ENCODE measurements at places on chromosomes 11 and 22.
A peak's percentile ranks its signal among the peaks of the same experiment; 100 is the strongest.

DNA sequence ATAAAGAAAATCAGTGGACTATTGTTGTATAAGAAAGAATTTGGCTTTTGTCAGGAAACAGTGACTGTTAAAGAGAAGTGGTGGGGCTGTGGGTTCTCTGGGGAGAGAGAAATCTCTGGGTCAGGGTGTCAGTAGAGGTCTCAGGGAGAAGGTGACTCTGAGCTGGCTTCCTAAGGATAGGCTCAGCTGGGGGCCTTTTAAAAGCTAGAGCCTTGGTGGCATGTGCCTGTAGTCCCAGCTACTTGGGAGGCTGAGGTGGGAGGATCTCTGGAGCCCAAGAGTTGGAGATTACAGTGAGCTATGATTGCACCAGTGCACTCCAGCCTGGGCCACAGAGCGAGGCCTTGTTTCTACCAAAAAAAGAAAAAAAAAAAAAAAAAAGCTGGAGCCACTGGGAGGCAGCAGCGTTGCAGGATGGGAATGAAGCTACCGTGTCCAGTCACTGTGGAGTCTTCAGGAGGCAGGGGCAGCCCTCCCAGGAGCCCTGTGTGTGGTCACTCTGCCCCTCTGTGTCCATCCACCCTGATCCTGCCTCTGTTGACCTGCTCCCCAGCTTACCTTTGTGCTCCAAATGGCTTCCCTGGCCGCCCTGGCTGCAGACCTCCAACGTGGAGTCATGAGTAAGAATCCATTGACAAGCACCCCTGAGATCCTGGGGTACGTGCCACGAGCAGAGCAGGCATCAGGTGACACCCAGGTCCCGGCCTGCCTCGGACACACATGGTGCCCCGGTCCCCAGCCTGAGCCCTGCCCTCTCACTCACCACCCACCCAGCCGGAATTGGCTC is 5.4 kb upstream of the MIF start:
- ATAC-seq: no peak
- H3K4me3 ChIP-seq: no peak overlapping the region
- H3K36me3 ChIP-seq: peaks cover 11% of the 10 kb centered on the region
- peaks cover 13% of the 10 kb centered on the region for H3K4me1 ChIP-seq
- no peak overlapping the region for H3K27ac ChIP-seq

DNA sequence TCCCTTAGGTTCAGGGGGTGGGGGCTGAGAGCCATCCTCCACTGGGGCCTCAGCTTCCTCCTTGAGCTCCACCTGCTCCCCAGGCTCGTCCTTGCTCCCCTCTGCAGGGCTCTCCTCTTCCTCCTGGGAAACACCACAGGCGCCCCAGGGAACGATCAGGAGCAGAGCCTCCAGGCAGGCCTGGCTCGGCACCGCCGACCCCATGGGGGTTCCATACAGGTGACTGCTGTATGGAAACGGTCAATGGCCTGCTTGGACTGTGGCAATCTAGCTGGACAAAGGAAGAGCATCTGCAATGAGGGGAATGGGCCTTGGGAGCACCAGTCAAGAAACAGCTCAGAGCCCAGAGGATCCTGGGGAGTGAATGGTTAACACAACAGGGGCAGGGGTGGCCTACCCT is 7.9 kb downstream of the HYOU1 start:
- peaks cover 88% of the 10 kb centered on the region for H3K36me3 ChIP-seq
- no peaks in the 10 kb centered on the region for H3K27me3 ChIP-seq
- no peak overlapping the region for H3K4me3 ChIP-seq
- H3K4me1 ChIP-seq: peaks cover 39% of the 10 kb centered on the region
- H3K27ac ChIP-seq: no peak overlapping the region
- ATAC-seq: no peak

- no peaks in the 10 kb centered on the region for H3K36me3 ChIP-seq
- H3K4me1 ChIP-seq: no peaks in the 10 kb centered on the region
- no peak overlapping the region for H3K27ac ChIP-seq
- H3K4me3 ChIP-seq: no peak overlapping the region
- no peak for ATAC-seq
Observed at GRCh38 chr11:35524780-35525179, 636 bp downstream of the PAMR1 start.

GRCh38 chr11:58923300-58923788 is 15.9 kb upstream of the GLYATL1 start:
- peak overlapping the region; percentile 38 for H3K27ac ChIP-seq
- H3K4me3 ChIP-seq: no peak overlapping the region
- H3K27me3 ChIP-seq: peaks cover 15% of the 10 kb centered on the region
- peaks cover 24% of the 10 kb centered on the region for H3K4me1 ChIP-seq
- ATAC-seq: peak; percentile 72

- peaks cover 19% of the 10 kb centered on the region for H3K27me3 ChIP-seq
- H3K4me3 ChIP-seq: no peak overlapping the region
- H3K27ac ChIP-seq: no peak overlapping the region
- ATAC-seq: no peak
Observed at GRCh38 chr11:123173040-123173855, 21.8 kb downstream of the CLMP start.

GRCh38 chr22:47325249-47325648 is 562.8 kb downstream of the TBC1D22A start:
- H3K4me3 ChIP-seq: no peak overlapping the region
- H3K36me3 ChIP-seq: no peaks in the 10 kb centered on the region
- no peak overlapping the region for H3K27ac ChIP-seq
- peaks cover 16% of the 10 kb centered on the region for H3K27me3 ChIP-seq

DNA sequence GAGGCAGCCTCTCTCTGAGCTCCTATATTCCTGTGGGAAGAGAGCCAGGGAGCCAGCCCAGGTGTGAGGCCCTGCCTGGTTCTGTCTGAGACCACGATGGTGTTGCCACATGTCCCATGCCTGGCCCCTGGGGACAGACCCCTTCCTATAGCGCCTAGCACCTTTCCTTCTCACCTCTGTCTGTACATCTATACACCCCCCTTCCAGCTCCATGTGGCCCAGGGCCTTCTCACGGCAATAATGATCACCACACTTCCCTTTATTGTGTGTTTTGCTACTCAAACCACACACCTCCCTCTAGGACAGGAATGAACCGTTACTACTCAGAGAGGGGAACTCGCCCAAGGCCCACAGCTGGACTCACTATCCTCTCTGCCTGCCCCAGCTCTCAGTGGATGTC is 12.8 kb downstream of the CD82 start:
- H3K27ac ChIP-seq: peak overlapping the region; percentile 84
- ATAC-seq: peak; percentile 82
- peaks cover 78% of the 10 kb centered on the region for H3K36me3 ChIP-seq
- H3K4me1 ChIP-seq: peaks cover 96% of the 10 kb centered on the region

- H3K27me3 ChIP-seq: no peaks in the 10 kb centered on the region
- H3K4me3 ChIP-seq: peak overlapping the region; percentile 68
- peaks cover 59% of the 10 kb centered on the region for H3K4me1 ChIP-seq
- ATAC-seq: no peak
- peak overlapping the region; percentile 89 for H3K27ac ChIP-seq
Observed at GRCh38 chr22:42772647-42773046, 52.0 kb upstream of the A4GALT start.

DNA sequence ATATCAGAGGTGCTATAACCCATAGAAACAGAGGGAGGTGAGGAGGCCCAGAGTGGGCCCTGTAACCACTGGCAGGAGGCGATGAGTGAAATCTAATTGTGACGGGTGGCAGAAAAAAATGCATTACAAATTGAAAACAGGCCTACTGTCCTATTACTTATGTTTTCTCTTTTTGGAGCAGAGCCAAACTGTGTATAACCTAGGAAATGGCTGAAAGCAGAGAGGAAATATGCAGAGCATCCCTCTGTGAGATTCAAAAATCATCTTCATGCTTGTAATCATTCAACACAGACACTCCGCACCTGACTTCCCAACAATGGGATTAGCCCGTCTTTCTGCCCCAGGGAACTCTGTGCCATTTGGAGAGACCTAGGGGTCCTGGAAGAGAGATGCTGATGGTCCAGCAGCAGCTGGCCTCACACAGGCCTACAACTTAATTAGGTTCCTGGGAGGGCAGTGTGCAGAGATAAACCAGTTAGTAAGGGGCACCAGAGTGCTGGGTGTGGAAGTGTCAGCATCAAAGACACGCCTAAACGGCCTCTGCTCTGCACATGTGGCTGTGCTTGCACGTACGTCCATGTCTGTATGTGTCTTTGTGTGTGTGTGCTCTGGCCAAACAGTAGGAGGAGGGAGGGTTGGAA is 41.8 kb downstream of the MAP6 start:
- H3K36me3 ChIP-seq: no peaks in the 10 kb centered on the region
- ATAC-seq: no peak

DNA sequence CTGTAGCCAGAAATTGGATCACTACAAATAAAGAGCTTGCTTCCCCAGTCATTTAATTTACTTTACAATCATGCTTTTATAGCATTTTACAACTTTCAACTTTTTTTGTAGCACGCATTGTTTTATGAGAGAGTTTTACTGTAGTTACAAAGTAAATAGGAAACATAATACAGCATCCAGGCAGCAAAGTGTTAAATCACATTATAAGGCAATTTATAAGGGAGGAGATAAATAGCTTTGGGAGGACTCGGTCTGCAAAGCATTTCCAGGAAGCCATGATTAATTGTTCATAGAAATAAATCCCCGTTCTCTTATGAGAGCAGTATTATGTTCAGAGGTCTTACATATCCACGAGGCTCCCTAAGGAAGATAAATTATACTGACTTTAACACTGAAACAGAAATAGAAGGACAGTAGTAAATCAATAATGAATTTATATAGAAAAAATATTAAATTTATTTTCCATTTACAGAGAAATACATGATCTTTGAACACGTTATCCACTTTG is 792.6 kb upstream of the RAG2 start:
- H3K27me3 ChIP-seq: no peaks in the 10 kb centered on the region
- no peak overlapping the region for H3K4me3 ChIP-seq
- H3K27ac ChIP-seq: no peak overlapping the region

GRCh38 chr22:48628891-48629543 is 1198.7 kb downstream of the BRD1 start:
- no peak overlapping the region for H3K27ac ChIP-seq
- no peaks in the 10 kb centered on the region for H3K4me1 ChIP-seq
- H3K27me3 ChIP-seq: no peaks in the 10 kb centered on the region
- H3K36me3 ChIP-seq: no peaks in the 10 kb centered on the region
- no peak for ATAC-seq

DNA sequence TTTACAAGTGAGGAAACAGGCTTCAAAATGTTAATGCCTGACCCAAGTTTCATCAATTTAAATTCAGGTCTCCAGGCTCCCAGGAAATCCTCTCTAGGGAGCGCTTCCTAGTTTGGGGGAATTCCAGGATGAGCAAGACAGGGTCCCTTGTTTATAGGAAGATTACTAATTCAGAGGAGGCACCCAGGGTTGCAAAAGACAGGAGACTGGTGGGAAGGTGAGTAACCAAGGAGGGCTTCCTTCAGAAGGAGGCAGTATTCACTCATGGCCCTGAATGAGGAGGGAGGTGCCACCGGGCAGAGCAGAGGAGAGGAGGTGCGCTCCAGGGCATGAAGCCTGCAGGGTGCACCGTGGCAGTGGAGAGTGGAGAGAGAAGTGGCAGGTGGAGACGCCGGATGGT is 1.6 kb downstream of the TMEM132A start:
- peak overlapping the region; percentile 75 for H3K4me3 ChIP-seq
- H3K27me3 ChIP-seq: no peaks in the 10 kb centered on the region
- no peak for ATAC-seq
- peak overlapping the region; percentile 21 for H3K27ac ChIP-seq
- H3K4me1 ChIP-seq: peaks cover 60% of the 10 kb centered on the region
- peaks cover 25% of the 10 kb centered on the region for H3K36me3 ChIP-seq

DNA sequence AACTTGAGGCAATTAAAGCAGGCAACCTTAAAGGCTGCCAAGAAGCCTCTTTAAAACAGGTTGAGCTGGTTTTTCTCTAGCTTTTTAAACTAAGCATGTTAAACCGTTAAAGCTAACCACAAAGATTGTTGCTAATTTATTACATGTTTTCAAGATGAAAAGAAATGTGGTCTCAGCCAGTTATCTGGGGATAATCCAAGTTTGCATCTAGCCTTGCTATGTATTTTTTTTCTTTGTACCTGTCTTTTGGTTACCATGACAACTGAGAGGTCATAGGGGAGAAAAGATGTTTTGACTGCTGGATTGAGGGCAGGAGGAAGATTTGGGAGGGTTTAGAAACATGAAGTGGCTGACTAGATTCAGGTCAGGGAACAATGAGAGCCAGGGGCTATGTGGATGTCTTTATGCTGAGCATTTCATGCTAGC is 19.2 kb upstream of the PGM2L1 start:
- no peak overlapping the region for H3K4me3 ChIP-seq
- H3K4me1 ChIP-seq: no peaks in the 10 kb centered on the region
- H3K36me3 ChIP-seq: no peaks in the 10 kb centered on the region
- H3K27me3 ChIP-seq: peaks cover 12% of the 10 kb centered on the region
- no peak for ATAC-seq

DNA sequence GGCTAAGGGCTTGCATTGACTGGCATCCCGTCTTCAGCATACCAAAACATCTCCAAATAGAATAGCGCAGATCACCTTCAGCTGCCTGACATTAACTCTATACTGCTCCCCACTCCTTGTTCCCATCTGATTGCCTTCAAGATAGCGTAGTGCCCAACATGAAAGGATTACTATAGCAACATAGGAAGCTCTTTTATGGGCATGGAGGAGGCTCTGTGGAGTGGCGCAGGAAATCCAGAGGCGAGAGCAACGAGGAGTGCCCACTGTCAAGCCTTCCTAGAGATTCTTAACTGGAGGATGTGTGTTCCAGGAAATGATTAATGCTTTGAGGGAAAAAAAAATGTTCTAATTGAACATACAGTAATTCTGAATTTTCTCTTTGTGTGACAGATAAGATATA is 213.3 kb downstream of the CADM1 start:
- peaks cover 7% of the 10 kb centered on the region for H3K27me3 ChIP-seq
- H3K36me3 ChIP-seq: no peaks in the 10 kb centered on the region
- ATAC-seq: no peak
- no peak overlapping the region for H3K27ac ChIP-seq
- no peaks in the 10 kb centered on the region for H3K4me1 ChIP-seq
- no peak overlapping the region for H3K4me3 ChIP-seq

DNA sequence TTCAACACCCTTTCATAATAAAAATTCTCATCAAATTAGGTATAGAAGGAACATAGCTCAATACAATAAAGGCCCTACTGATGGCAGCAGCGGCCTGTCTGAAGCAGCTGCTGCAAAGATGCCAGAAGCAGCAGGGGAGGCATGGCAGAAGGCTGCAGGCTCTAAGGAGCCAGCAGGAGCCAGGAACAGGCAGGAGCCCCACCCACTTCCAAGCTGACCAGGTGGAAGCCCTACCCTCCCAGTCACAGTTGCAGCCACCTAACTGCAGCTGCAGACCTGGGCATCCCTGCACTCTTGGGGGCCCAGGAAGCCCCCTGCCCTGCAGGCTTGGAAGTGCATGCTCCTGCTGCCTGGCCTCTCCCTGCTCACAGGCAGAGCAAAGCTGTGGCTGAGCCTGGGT is 18.2 kb upstream of the OR6A2 start:
- no peak for ATAC-seq
- peaks cover 31% of the 10 kb centered on the region for H3K27me3 ChIP-seq
- no peak overlapping the region for H3K27ac ChIP-seq
- H3K4me3 ChIP-seq: no peak overlapping the region
- no peaks in the 10 kb centered on the region for H3K4me1 ChIP-seq

GRCh38 chr22:20578192-20578591 is 70.8 kb downstream of the MED15 start:
- H3K36me3 ChIP-seq: peaks cover 41% of the 10 kb centered on the region
- H3K27ac ChIP-seq: no peak overlapping the region
- H3K27me3 ChIP-seq: no peaks in the 10 kb centered on the region
- no peak for ATAC-seq

- peaks cover 19% of the 10 kb centered on the region for H3K27me3 ChIP-seq
- H3K36me3 ChIP-seq: no peaks in the 10 kb centered on the region
- no peak for ATAC-seq
- no peak overlapping the region for H3K4me3 ChIP-seq
- no peaks in the 10 kb centered on the region for H3K4me1 ChIP-seq
- no peak overlapping the region for H3K27ac ChIP-seq
Observed at GRCh38 chr22:32652645-32653270, 148.7 kb upstream of the TIMP3 start.

All from stimulated activated memory B cell treated with anti-CD40 and anti-IgM and Interleukin-4, amounts not matched to agents 10 μg/mL and 1 μg/mL and 100 μg/mL, for 72 hours (primary cell).